ENCODE measurements at places on chromosomes 6 and 20.

GRCh38 chr6:98944598-98945081 is 3.1 kb downstream of the FBXL4 start:
- DNase-seq = no peak

GRCh38 chr6:169490830-169491229 is 211.0 kb downstream of the WDR27 start:
- no peak for DNase-seq

DNA sequence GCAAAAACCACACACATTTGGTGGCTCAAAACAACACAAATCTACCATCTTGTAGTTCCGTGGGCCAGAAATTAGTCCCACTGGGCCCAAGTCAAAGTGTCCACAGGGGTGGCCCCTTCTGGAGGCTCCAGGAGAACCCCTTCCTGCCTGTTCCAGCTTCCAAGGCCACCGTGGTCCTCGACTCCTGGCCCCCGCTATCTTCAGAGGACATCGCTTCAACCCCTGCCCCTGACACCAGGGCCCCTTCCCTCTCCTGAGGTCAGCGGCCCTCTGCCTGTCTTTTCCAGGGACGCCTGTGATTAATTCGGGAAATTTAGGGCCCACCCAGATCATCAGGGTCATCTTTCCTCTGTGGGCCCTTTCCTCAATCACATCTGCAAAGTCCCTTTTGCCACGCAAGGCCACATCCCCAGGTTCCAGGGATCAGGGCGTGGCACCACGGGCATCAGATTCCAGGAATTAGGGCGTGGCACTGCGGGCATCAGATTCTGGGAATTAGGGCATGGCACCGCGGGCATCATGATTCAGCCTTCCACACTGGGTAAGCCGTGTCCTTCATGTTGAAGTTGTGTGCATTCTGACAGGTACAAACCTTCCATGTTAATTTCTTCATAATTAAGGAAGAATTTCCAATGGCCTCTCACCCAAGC is 59.9 kb upstream of the SMOC2 start:
- DNase-seq = no peak

DNA sequence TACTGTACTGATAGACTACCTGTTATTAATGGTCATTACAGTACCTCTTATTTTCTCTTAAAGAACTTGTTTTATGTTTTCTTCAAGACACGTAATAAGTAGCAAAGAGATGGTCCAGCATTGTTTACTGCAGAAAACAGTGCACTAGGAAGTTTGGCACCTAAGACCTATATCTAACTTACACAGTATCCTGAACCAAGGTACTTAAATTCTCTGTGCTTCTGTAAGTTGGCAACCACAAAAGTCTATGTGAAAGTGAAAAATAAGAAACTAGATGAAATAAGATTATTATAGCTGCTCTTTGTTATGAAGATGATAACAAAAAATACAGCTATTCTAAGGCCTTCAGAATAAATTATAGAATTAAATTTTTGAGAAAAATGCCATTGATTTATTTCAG is 411.7 kb upstream of the SOX4 start:
- DNase-seq = no peak

GRCh38 chr6:41167173-41167963 is 4.5 kb upstream of the TREM2 start:
- DNase-seq = peak; percentile 13

GRCh38 chr20:51022227-51022802 is 592 bp downstream of the KCNG1 start:
- DNase-seq = no peak

Data from renal cortical epithelial cell (primary cell).